Astrocyte (in vitro differentiated cells and primary cell): ENCODE measurements at places on chromosomes 5 and 9. TPM values are rescaled to one million over a fixed set of nuclear protein-coding genes. Genes with fewer than 3 reads are reported as not detected.
A peak's percentile ranks its signal among the peaks of the same experiment; 100 is the strongest.

DNA sequence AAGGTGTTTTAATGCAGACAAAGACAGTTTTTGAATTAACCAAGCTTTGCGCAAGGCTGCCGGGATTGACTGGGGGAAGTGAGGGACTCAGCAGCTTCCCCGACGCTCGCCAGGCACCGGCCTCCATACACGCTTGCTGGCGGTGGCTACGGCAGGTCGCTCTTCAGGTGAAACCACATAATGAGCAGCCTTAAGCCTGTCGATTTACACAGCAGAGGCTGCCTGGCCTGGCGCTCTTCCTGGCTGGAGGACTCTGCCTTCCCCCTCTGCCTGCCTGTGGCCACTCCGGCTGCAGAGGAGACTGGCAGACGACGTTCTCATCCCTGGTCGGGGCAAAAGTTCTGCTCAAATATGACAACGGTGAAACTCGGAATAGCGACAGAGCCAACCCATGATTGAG lies 9.0 kb upstream of the NOTCH1 start:
- DNase-seq, result no peak

- no peak for DNase-seq
Measured at GRCh38 chr5:64682608-64683007, 7.7 kb upstream of the SHISAL2B start.

DNA sequence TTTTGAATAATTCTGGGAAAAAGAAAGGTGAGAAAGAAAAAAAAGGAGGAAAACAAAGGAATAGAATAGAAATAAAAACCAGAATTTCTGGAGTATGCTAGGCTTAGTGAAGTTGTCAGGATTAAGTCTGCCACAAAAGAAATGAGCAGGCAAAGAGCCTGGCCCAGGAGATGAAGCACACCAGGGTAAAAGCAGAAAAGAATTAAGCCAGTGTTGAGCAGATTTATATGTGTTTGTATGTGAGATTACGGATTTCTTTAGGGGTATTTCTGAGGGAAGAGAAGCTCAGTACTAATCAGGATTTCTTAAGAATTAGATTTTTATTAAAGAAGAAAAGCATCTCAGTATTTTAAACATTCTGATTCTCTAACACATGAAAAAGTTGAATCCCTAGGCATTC lies 74.5 kb downstream of the MRPS27 start:
- DNase-seq, result no peak

DNA sequence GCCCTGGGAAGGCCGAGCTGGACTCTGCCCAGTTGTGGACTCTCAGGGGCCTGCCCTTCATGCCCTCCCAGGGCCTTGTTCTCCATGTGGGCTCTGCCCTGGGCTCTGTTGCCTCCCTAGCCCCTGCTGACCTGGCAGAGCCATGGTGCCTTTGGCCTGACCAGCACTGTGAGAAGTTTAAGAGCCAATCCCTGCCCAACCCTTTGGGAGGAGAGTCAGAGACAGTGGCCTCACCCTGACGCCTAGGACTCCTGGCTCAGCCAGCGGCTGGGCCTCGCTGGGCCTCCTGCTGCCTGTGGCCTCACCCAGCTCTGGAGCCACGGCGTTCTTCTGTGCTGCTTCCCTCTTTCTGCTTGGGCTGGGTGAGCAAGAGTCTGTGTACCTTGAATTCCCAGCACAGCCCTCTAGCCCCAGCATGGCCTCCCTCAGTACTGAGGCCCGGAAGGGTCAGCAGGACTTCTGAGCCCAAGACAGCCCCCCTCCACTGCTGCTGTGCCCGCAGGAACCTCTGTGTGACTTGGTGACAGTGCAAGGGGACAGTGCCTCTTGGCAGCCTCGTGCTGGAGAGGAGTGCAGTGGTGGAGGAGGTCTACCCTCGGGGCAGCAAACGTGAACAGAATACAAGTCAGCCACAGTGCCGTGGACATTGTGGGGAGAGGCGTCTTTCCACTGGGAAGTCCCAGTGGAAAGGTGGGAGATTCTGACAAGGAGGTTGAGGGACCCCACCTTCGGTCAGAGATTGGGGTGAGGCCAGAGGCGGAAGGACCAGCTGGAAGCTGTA lies 97.4 kb downstream of the CACNA1B start:
- no peak for DNase-seq

- DNase-seq, result no peak
Measured at GRCh38 chr5:55347786-55348185, 40.0 kb downstream of the MTREX start.

DNA sequence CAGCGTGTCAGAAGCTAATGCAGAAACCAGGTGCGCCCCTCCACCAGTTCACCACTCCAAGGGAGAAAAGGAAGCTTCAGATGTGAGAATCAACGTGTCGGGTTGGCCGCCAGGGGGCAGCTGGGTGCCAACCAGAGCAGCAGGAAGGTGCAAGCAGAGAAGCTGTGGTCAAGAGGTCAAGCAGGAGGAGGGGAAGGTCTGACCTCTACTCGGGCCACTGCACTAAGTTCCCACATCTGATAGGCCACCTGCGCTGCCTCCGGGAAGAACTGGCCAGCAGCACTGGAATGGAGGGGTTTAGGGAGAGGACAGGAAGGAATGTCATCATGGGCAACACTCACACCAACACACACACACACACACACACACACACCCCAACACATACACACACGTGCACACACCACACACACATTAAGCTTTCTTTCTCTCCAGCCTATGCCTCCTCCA lies 31.4 kb downstream of the ANXA6 start:
- peak; percentile 35 for DNase-seq

MPDZ gene
- total RNA-seq, result 27.2 and 31.0 TPM in 2 replicates

TIFAB gene
- not detected in 2 replicates for total RNA-seq

SLC46A2 gene
- not detected in 2 replicates for total RNA-seq

PCDHB7 gene
- total RNA-seq, result 0.79 and 1.0 TPM in 2 replicates

HMCN2 gene
- 1.6 and 3.2 TPM in 2 replicates for total RNA-seq

DNA sequence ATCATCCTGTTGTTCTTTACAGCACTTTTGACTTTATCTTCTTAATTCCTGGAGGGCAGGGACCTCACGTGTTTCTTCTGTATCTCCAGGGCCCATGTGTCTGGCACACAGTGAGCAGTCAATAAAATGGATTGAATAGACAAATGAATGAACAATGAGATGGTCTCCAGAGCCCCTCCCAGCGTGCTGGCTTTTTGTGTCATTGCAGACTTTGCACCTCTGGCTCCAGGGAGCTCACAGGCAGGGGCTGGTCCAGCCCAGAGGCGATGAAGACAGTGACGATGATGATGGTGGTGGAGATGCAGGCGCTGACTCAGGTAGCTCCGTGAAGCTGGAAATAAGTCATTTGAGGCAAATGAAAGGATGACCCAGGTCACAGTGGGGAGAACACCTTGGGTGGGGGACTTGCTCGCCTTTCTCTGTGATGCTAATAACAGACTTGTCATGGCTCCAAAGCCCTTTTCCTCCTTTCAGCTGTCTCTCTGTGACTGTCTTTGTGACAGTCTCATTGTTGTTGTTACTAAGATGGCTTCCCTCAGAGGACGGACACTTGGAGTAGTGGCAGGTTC lies 30.4 kb upstream of the FABP6 start:
- DNase-seq, result no peak

DNAJC25 gene
- total RNA-seq, result 11.6 and 12.2 TPM in 2 replicates

DNA sequence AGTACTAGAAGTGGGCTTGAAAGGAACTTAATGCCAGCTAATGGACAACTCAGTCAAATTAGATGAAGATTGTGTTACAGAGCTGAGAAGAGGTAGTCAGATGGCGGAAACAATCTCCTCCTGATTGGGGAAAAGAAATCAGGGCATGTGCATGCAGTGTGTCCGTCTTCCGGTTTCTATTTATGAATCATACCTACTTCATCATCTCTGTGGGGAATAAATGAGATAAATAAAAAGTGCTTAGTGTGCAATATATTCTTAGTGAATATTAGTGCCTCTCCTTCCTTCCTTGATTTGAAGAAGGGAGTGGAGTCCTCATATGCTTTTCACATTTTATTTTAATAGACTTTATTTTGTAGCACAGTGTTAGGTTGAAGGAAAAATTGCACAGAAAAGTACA lies 108.7 kb upstream of the NFIL3 start:
- DNase-seq, result peak; percentile 16

GRCh38 chr9:128642675-128643245 lies 13.9 kb downstream of the DYNC2I2 start:
- DNase-seq, result no peak

- no peak for DNase-seq
Measured at GRCh38 chr5:58763390-58763789, 180.5 kb downstream of the RAB3C start.

CRHBP gene
- 2.5 and 4.7 TPM in 2 replicates for total RNA-seq

GRCh38 chr5:149956685-149957084 lies 3.9 kb upstream of the SLC26A2 start:
- no peak for DNase-seq

DNA sequence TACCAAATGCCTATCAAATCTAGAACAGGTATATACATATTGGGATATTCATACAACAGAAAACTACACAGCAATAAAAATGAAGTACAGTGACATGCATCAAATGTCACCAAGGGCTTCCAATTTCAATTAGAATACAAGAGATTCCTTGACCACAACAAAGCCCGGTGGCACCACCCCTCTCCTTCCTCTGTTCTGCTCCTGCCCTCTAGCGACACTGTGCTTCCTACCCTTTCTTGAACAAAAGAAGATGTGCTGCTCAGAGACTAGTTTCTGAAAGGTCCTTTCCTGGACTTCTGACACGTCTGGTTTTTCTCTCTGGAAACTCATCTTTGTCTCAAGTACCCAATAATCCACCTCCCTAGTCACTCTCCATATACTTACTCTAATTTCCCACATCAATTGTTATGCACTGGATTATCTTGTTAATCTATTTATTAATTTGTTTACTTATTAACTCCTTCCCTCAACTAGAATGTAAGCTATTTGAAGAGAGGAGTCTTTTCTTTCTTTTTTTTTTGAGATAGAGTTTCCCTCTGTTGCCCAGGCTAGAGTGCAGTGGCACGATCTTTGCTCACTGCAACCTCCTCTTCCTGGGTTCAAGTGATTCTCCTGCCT lies 70.4 kb upstream of the CTSV start:
- peak; percentile 6 for DNase-seq

PCDHA1 gene
- total RNA-seq, result not detected in 2 replicates

GRCh38 chr5:176776916-176777315 lies 33.4 kb upstream of the UNC5A start:
- no peak for DNase-seq

AFAP1L1 gene
- total RNA-seq, result 7.6 and 8.3 TPM in 2 replicates

DNA sequence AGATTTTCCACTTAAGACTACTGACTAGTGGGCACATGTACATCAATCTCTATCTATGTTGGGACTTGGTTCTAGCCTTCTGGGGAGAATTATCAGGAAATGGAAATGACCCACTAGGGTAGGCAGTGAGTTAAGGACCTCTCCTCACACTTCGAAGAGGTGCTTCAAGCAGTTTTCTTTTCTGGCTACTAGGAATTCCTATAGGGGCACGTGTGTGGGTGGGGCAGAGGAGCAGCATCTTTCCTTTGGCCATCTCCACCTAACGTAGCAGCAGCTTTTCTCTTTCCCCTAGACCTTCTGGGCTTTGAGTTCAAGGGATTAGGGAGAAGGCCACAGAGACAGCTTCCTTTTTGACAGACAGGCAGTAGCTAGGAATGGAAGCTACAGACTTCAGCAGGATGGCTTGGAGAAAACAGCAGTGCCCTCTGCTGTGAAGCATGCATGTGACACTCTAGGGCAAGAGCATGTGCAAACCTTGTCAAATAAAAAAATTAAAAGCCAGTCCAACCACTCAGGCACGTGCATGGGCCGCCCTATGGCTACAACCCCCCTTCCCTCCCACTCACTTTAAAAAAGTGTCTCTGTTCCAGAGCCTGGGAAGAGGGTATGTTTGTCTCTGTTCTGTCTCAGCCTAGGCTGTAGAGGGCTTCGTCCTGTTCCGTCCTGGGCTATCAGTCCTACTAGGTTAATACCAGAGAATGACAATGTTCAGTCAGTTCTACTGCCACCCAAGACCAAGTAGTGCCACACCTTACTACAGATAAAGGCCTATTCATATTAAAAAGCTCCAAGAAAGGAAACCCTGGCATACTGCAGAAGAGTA lies 8.7 kb upstream of the GFRA3 start:
- peak; percentile 38 for DNase-seq

DNA sequence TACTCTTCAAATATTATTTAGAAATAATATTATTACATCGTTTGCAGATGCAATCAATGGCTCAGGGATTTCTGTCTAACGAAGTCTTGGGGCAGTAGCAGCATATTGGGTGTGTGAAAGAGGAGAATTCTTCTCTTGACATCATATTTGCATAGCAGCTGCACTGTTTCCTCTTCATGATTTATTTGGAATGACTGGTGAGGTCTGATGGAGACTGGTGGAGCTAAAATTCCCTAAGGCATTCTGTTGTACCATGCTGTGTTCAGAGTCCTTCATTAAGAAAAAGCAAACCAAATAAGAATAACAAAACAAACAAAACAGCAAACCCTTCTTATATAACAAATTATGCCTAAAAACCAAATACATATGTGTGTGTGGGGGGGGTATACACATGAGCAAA lies 177.6 kb downstream of the DIRAS2 start:
- no peak for DNase-seq

- DNase-seq, result peak; percentile 16
Measured at GRCh38 chr5:140041492-140042392, 1.4 kb downstream of the NRG2 start.

DNA sequence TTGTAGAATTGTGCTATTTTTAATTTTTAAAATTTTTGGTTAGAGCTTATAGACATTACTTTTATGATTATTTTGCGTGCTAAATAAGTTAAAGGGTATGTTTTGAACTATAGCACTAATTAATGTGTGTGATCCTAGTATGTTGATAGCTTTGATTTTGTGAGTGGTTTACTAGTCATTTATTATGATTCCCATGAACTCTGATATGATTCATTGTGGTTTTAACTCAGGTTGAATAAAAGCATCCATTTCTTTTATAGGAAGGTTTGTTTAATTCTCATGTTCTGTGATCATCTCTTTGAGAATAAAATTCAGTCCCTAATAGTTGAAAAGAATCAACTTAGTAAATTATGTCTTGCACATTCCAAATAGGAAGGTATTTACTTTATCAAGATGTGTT lies 22.5 kb downstream of the C5orf22 start:
- DNase-seq, result peak; percentile 21

DNA sequence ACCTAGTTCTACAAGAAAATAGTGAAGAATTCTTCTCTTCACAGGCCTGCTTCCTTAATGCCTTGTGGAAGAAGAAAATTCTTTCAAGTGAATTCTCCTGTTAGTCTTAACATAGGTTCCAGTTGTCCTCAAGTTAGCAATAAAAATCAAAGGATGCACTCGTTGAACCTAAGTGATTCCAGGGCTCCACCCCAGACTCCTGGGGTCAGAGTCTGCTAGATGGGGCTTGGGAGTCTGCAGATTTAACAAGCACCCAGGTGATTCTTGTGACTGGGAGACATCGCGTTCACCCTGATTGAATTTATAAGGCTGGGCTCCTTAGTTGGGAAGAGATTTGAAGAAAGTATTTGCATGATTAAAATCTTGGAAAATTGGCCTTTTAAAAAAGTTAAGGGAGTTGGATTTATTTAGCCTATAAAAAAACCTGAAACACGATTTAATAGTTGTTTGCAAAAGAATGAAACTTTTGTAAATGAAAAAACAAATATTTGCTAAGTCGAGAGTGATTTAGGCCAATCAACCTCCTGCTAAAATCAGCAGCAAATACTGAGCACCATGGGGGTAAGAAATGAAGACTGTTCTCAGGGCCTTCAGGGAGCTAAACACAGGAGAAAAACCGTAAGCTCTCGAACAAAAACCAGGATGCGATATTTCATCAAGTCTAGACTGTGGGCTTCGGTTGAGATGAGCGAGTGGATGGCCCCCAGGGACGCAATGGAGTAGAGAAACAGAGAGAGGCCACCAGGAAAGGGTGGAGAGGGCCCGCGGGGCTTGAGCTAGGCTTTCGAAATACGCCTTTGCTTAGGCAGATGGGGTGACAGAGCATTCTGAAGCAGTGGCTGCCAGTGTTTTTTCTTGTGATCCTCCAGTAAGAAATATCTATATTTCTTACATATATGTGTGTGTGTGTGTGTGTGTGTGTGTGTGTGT lies 86.9 kb upstream of the TTC23L start:
- no peak for DNase-seq

PPIP5K2 gene
- total RNA-seq, result 59.7 and 67.7 TPM in 2 replicates
